ENCODE measurements at places on chromosomes 13 and 19.

- no peak for DNase-seq
Measured at GRCh38 chr19:42330241-42330711, 4.8 kb downstream of the MEGF8 start.

- DNase-seq: no peak
Measured at GRCh38 chr13:52009946-52010345, 1.3 kb downstream of the ATP7B start.

DNA sequence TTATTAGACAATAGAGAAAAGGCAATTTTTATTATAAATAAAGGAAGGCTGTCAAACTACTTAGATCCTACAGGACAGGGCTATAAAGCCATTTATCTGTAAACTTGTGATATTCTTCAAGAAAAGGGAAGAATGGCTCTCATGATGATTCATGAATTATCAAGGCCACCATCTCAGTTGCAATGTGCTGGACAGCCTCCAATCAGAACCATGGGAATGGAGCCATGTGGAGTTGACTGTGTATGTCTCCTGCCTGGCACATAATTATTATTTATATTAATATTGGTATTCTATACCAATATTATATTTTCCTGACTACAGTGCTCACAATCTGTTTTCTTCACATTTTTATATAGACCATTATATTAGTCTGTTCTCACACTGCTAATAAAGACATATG lies 560.5 kb upstream of the MIR17HG start:
- no peak for DNase-seq

DNA sequence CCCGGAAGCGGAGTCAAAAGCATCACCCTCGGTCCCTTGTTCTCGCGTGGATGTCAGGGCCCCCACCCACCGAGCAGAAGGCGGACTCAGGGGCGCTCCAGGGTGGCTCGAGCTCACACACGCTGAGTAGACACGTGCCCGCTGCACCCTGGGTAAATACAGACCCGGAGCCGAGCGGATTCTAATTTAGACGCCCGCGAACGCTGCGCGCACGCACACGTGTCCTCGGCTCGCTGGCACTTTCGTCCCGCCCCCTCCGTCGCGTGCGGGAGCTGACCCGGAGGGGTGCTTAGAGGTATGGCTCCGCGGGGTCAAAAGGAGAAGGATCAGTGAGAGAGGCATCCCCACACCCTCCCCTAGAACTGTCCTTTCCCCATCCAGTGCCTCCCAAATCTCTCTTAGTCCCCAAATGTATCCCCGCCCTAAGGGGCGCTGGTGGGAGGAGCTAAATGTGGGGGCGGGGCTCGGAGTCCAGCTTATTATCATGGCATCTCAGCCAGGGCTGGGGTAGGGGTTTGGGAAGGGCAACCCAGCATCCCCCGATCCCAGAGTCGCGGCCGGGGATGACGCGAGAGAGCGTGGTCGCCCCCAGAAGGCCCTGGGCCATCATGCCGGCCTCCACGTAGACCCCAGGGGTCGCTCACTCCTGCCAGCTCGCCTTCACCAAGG lies 451 bp upstream of the ICAM5 start:
- DNase-seq: peak; percentile 85

DNA sequence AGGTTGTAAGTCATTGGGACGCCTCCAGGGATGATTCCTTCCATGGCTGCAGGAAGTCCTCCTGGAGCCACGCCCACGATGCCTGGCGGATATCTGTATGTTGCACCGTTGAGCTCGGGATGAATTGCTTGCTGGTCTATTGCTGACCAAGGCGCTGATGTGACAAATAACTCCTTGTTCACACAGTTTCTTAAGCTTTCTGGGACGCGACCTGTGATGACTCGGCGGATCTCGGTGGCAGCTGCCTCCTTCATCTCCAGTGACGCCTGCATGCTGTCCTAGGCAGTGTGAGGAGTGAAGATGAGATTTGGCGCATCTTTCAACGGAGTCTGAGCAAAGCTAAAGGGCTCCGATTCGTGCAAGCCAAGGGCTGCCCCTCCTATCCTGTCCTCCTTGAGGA lies 7.6 kb upstream of the ZNF566 start:
- no peak for DNase-seq

GRCh38 chr19:35783469-35784434 lies 8.4 kb downstream of the ARHGAP33 start:
- DNase-seq: no peak

GRCh38 chr19:30717381-30717780 lies 345.2 kb downstream of the ZNF536 start:
- no peak for DNase-seq

GRCh38 chr13:24662195-24663088 lies 17.8 kb upstream of the ATP12A start:
- DNase-seq: no peak

GRCh38 chr13:44692173-44692713 lies 116.1 kb upstream of the TSC22D1 start:
- DNase-seq: no peak

- DNase-seq: no peak
Measured at GRCh38 chr13:30551189-30551588, 66.5 kb upstream of the USPL1 start.

GRCh38 chr19:1136621-1137317 lies 33.0 kb downstream of the GPX4 start:
- no peak for DNase-seq

GRCh38 chr13:104057861-104058260 lies 991.6 kb upstream of the SLC10A2 start:
- DNase-seq: no peak

- DNase-seq: peak; percentile 50
Measured at GRCh38 chr19:45402298-45403061, 2.4 kb downstream of the PPP1R13L start.

- DNase-seq: no peak
Measured at GRCh38 chr19:50876456-50876855, 3.2 kb downstream of the KLK2 start.

DNA sequence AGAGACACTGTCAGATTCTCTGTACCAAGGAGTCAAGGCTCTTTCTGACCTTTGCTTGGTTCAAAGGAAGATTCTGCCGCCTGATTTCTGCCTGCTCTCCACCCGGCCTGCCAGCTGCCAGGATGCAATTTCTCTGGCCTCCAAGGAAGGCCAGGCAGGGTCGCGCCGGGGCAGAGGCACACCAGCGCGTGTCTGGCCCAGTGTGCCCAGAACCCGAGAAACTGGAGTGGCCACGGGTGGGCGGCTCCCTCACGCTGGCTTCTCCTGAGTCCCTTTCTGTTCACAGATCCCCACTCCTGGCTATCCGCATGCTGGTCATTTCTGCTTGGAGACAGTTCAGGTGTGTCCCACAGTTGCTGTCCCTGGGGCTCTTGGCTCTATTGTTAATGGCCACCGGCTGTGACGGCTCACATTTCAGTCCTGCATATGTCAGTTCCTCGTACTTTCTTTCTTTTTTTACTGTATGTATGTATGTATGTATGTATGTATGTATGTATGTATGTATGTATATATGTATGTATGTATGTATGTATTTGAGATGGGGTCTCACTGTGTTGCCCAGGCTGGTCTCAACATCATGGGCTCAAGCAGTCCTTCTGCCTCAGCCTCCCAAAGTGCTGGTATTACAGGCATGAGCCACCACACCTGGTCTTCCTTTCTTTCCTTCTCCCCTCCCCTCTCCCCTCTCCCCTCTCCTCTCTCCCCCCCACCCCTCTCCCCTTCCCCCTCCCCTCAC lies 16.9 kb downstream of the TMPRSS9 start:
- DNase-seq: no peak

GRCh38 chr13:32734511-32734910 lies 148.3 kb downstream of the PDS5B start:
- DNase-seq: peak; percentile 40

- DNase-seq: no peak
Measured at GRCh38 chr13:105672881-105673280, 862.6 kb downstream of the EFNB2 start.

- no peak for DNase-seq
Measured at GRCh38 chr13:107370015-107370785, 802.3 kb upstream of the ARGLU1 start.

DNA sequence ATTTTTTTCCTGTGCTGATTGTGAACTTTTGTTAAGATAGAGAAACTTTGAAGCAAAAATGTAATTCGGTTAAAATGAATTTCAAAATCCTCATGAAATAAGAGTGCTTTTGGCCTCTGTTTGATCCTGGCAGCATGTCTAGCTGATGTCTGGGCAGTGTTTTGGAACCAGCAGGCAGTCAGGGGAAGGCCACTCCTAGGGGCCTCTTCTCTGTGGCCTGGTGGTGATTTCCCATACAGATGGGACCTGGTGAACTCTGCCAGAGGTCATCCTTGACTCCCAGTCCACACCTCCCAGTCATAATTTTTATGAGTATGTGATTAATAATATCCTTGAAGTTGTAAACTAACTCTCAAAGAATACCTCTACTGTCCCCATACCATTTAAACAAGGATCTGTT lies 226.6 kb downstream of the PCCA start:
- no peak for DNase-seq
